ENCODE measurements at places on chromosomes 4 and X. TPM values are rescaled to one million over a fixed set of nuclear protein-coding genes. Genes with fewer than 3 reads are reported as not detected.

DNA sequence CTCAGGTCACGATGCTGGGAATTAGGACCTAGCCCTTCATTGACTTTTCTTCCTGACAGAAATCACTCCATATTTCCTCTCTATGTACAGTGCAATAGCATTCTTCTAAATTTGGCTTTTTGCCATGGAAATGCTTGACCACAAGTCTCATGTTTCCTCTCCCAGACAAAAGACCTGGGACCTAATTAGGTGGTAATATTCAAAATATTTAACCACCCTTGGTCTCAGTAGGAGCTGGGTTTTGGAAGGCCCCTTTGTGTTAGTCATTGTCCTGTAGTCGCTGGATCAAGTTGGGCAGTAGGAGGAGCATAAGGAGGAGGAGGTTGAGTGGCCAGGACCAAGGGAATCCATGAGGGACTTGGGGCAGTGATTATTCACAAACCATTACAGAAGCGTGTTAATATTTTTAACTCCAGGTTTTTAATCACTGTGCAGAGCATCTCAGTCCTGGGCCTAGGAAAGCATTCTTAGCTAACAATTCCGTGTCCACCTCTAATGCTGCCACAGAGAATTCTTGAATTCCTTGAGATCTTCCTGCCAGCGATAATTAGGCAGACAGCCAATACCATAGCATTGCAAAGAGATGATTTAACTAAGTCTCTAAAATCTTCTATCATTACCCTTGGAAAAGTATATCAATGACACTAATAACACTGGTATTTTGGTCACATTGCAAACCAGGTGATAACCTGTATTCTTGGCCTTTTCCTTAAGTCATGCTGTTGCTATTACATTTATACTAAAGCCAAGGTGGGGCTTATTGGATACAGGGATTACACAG lies 25.0 kb upstream of the SHROOM4 start:
- H3K36me3 ChIP-seq: no peaks in the 10 kb centered on the region
- no peak overlapping the region for H3K27ac ChIP-seq
- no peak overlapping the region for H3K4me3 ChIP-seq
- H3K4me1 ChIP-seq: no peaks in the 10 kb centered on the region
- peaks cover 4% of the 10 kb centered on the region for H3K27me3 ChIP-seq

DNA sequence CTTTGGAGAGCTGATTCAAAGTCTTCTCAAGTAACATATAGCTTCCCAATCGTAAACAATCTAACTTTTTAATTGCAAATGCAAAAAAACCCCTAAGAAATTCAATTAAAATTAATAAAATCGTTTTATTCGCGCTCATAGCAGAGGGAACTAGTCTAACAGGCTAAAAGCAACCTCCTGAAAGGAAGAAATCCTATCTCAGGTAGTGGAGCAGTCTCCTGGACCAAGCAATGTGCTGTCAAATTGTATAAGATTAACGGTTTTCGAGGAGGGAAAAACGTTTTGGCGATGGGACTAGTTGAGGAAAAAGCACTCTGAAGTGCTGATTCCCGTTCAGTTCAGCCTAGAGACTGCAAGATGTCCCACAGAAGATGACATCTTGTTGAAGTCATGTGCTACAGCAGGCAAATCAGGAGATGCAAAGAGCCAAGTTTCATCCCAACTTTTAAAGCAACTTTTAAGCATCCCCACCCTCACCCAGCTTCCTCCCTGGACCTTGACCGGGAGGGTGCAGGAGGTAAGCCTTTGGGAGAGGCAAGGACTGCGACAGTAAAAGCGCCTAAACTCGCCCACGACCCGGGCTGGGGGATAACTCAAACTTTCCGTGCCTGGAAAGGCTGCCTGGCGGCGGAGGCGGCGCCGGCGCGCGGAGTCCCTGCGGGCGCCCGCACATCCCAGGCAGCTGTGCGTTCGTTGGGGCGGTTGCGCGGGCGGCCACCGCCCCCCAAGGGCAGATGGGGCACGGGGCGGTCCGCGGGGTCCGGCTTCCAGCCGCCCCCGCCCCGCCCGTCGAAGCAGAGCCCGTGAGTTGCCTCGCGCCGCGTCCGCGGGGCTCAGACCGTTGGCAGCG lies 784 bp downstream of the MAP7D3 start:
- peaks cover 8% of the 10 kb centered on the region for H3K4me1 ChIP-seq
- H3K27ac ChIP-seq: peak overlapping the region; percentile 75
- no peaks in the 10 kb centered on the region for H3K36me3 ChIP-seq
- no peaks in the 10 kb centered on the region for H3K27me3 ChIP-seq

DNA sequence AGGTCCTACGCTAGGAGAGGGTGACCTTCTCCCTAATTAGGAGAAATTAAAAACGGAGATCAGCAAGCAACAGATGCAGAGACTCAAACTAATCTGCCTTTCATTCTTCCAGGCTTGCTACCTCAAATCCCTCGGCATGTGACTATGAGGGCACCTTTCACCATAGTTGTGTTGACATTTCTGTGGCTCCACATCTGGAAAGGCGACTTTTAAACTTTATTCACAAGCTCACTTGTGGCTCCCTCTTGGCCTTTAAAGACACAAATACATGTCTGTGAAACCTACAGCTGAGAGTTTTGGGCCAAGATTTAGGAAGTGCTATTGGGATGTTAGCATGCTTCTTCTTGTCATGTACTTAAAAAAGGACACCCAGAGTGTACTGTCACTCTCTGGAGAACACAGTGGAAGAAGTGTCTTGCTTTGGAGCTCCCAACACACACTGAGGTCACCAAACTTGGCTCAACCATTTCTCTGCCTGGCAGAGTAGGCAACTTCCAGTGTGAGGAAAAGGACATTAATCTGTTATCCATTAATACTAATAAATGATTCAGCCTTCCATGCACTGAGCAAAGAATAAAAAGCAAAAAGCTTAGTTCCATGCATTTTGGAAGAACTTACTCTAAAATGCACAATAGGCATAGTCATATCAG lies 60.1 kb downstream of the LDB2 start:
- H3K27me3 ChIP-seq: peaks cover 1% of the 10 kb centered on the region
- H3K4me3 ChIP-seq: no peak overlapping the region
- no peak for DNase-seq
- H3K36me3 ChIP-seq: no peaks in the 10 kb centered on the region
- H3K27ac ChIP-seq: no peak overlapping the region

- no peak overlapping the region for H3K27ac ChIP-seq
- no peak overlapping the region for H3K4me3 ChIP-seq
- peak; percentile 6 for DNase-seq
Observed at GRCh38 chrX:103157496-103158316, 57.2 kb upstream of the BEX4 start.

DNA sequence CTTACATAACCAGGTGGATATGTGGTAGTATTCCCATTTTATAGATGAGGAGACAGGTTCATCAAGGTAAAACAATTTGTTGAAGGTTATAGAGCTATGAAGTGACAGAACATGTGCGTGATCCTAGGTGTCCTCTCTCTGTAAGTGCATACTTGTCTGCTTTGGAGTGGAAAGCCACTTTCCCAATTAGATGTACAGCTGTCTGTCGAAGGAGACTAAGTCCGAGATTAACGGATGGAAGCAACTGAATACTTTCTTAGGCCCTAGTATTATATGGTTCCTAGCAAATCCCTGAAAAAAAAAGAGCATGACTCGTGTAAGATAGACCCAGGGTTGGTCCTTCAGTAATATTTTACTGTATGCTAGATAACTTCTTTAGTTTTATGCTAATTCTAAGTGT lies 19.7 kb downstream of the TMEM131L start:
- no peaks in the 10 kb centered on the region for H3K27me3 ChIP-seq
- H3K4me1 ChIP-seq: peaks cover 81% of the 10 kb centered on the region

GRCh38 chr4:7168106-7168505 lies 24.2 kb upstream of the SORCS2 start:
- H3K27me3 ChIP-seq: peaks cover 8% of the 10 kb centered on the region
- no peak overlapping the region for H3K4me3 ChIP-seq
- no peaks in the 10 kb centered on the region for H3K36me3 ChIP-seq
- H3K4me1 ChIP-seq: peaks cover 9% of the 10 kb centered on the region

DNA sequence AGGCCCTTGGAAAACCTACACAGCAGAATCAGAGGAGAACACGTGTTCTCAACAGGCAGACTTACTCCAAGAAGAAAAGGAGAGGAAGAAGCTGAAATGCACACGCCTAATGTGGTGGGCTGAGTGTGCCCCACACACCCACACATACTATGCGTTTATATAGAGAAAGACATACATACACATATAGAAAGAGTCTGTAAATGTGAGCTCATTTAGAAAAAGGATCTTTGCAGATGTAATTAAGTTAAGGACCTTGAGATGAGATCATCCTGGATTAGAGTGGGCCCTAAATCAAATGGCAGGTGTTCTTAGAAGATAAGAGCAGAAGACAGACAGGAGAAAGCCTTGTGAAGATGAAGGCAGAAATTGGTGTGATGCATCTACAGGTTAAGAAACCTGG lies 87.2 kb upstream of the KLF3 start:
- H3K4me1 ChIP-seq: no peaks in the 10 kb centered on the region
- no peak overlapping the region for H3K27ac ChIP-seq
- no peak for DNase-seq
- peaks cover 4% of the 10 kb centered on the region for H3K27me3 ChIP-seq
- H3K36me3 ChIP-seq: no peaks in the 10 kb centered on the region
- H3K4me3 ChIP-seq: no peak overlapping the region

DNA sequence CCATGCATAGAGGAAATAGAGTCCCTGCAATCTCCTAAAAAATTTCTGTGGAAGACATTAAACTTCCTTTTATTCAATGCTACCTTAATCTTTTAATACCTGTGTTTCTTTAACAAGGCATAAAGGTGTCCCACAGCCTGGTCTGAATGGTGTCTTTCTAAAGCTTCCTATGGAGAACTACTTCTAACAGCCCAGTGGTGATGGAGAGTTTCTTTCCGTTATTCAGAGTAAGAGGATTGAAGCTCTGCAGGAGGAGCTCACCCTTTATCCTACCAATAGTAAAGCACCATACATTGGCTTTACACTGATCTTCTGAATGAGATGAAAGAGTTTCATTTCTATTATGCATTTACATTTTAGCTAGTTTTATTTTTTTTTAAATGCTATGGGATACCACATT lies 1362.4 kb upstream of the ADGRL3 start:
- DNase-seq: no peak
- H3K27ac ChIP-seq: no peak overlapping the region
- H3K4me3 ChIP-seq: no peak overlapping the region

- H3K36me3 ChIP-seq: no peaks in the 10 kb centered on the region
- no peak overlapping the region for H3K4me3 ChIP-seq
Observed at GRCh38 chr4:79397951-79398350, 10.1 kb downstream of the GK2 start.

DNA sequence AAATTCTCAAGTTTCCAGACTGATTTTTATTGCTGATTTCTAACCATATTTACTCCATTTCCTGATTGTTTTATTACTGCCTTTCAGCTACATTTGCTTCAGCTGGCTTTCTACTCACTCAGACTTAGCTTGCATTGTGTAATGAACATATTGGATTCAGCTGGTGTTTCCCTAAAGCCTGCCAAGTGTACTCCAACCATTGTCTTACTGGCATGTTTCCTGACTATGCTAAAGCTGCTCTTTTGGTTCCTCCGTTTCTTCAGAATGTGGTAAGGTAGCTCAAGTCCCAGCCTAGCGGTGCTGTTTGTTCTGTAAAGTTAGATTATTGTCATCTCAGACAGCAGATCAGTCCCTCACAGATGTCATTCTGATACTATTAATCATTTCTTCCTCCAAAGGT lies 53.1 kb upstream of the GLRA2 start:
- H3K4me1 ChIP-seq: no peaks in the 10 kb centered on the region
- no peak overlapping the region for H3K27ac ChIP-seq
- no peak overlapping the region for H3K4me3 ChIP-seq
- H3K27me3 ChIP-seq: no peaks in the 10 kb centered on the region

DNA sequence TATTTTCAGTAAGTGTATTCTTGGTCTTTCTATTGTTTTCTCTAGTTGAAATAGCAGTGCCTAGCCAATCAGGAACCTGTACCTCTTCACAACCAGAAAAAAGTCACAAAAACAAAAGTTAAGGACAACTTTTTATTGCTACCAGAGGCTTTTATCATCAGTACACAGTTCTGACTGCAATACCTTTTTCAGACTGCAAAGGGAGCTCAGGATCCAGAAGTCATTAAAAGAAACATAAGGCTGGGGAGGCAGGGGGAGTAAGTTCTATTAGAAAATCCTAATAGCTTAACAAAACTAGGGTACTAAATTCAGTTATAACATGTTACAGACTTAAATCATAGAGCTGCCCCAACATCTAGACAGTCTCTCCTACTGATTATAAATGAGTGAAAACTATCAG lies 28.8 kb downstream of the CCNI start:
- DNase-seq: no peak
- H3K4me1 ChIP-seq: peaks cover 2% of the 10 kb centered on the region
- H3K36me3 ChIP-seq: peaks cover 39% of the 10 kb centered on the region
- H3K27ac ChIP-seq: no peak overlapping the region
- no peak overlapping the region for H3K4me3 ChIP-seq

DNA sequence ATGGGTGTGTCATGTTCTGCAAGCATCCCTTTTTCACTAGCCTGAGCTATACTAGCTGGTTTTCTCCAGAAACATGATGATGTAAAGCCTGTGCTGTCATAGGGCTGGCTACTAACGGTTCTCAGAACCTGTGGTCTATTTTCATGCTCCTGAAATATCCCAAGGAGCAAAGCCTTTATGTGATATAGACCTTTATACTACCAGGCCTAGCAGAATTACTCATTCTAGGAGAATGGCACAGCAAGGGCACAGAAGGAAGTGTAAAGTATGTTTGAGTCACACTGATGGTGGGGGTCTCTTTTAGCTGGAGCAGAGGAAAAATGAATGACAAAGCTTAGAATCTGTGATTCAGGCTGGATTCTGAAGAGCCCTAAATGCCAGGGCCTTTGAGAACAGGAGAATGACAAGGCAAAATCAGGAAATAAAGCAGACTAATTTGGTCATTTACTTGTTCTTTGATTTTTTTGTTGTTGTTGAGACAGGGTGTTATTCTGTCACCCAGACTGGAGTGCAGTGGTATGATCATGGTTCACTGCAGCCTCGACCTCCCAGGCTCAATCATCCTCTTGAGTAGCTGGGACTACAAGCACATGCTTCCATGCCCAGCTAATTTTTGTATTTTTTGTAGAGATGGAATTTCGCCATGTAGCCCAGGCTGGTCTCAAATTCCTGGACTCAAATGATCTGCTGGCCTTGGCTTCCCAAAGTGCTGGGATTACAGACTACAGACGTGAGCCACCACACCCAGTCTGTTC lies 11.8 kb downstream of the TCEAL1 start:
- no peak overlapping the region for H3K4me3 ChIP-seq
- H3K36me3 ChIP-seq: no peaks in the 10 kb centered on the region
- no peak overlapping the region for H3K27ac ChIP-seq
- DNase-seq: no peak
- H3K4me1 ChIP-seq: no peaks in the 10 kb centered on the region

DNA sequence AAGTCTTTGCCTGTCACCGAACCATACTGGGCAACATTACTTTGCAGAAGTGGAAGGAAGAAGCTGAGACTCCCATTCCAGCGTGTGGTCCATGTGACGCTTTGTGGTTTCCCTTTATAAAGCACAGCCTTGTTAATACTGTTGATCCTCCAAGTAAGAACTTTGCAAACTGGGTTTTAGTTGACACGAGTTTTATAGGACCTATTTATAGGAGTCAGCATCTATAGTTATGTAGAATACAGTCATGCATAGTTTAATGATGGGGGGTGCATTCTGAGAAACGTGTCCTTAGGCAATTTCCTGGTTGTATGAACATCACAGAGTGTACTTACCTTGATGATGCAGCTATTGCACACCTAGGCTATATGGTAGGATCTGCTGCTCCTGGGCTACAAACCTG lies 1879.4 kb upstream of the TENM3 start:
- H3K27me3 ChIP-seq: no peaks in the 10 kb centered on the region
- H3K4me1 ChIP-seq: no peaks in the 10 kb centered on the region
- H3K27ac ChIP-seq: no peak overlapping the region

TLR3 gene
- 0.97 TPM for total RNA-seq

CENPVL2 gene
- not detected for total RNA-seq

TMEM184C gene
- total RNA-seq: 17.4 TPM

STOX2 gene
- not detected for total RNA-seq

PCDH19 gene
- not detected for total RNA-seq

Data from activated CD4-positive, alpha-beta T cell treated with anti-CD3 and anti-CD28 coated beads, Interleukin-2, amount 10 ng/mL, durations not matched to agents 7 days and 5 days (primary cell).